ENCODE measurements at places on chromosomes 5 and 9.

DNA sequence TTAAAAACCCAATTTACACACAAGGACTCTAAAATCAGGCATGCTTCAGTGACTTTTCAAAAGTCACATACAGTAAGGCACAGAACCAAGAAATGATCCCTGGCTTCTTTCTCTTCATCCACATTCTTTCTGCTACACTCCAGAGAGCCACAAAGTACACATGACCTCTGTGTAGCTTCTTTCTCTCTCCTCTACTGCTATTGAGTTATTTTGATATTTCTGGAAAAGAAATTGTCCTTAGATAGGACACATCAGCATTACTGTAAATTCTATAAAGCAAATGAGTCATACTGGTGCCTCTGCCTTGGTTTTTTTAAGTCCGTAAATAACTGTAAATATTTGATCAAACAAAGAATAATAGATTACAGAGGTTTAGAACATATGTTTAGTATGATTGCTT, 96.3 kb downstream of the KIAA0825 start:
- no peak for DNase-seq

DNA sequence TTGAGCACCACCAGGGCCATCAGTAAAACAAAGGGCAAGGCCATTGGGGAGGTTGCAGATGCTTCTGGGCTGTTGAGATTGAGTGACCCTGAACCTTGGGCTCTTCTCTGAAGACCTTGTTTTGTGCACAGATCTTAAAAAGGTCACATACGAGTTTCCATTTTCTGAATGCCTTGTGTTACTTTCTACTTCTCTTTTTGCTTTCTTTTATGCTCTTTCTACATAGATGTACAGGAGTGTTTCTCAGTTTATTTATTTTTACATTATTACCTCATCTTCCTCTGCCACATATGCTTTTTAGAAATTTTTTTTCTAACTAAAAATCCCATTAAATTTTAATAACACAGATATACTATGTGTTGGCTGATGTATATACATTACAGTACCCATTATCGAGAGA, at the start of gene IFNA5:
IFNA5 (minus strand) TSS at position 101 of the 400 bp plus-strand sequence; CDS start at position 44, 57 bp downstream.
- DNase-seq, result no peak

DNA sequence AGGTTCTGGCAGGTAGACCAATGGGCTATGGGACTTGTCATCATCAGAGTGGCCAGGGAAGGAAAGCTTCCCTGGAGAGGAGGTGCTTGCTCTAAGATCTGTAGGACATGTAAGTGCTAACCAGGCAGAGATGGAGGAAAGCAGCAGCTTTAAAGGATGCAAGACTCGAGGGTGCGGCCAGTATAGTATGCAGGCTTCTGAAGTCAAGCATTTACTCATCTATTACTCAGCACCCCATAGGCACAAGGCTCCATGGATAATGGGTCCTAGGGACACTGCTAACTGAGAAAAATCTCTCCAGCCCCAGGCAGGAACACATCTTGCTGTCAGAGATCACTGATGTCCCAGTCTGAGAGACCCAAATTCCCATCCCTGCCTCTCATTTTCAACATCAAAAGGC, 49.7 kb downstream of the WWC1 start:
- DNase-seq, result peak; percentile 52

DNA sequence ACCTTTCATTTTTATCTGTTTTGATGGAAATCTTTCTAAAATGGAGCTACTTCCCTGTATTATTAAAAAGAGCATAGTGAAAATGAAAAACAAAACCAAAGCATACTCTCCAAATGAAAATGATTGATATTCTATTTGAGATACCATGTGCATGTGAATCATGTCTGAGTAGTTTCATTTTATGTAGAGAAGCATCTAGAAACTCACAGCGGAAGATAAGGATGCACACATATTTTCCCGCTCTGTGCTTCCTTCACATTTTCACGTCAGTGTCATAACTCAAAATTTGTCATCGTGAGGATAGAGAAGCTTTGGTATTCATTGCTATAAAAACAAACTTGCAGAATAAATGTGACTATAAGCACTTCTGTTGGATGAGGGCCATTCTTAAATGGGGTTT, 34.0 kb upstream of the CLINT1 start:
- no peak for DNase-seq

GRCh38 chr9:495739-496138, 281.1 kb downstream of the DOCK8 start:
- DNase-seq, result no peak

- no peak for DNase-seq
Measured at GRCh38 chr9:29160763-29161353, 1587.6 kb upstream of the C9orf72 start.

DNA sequence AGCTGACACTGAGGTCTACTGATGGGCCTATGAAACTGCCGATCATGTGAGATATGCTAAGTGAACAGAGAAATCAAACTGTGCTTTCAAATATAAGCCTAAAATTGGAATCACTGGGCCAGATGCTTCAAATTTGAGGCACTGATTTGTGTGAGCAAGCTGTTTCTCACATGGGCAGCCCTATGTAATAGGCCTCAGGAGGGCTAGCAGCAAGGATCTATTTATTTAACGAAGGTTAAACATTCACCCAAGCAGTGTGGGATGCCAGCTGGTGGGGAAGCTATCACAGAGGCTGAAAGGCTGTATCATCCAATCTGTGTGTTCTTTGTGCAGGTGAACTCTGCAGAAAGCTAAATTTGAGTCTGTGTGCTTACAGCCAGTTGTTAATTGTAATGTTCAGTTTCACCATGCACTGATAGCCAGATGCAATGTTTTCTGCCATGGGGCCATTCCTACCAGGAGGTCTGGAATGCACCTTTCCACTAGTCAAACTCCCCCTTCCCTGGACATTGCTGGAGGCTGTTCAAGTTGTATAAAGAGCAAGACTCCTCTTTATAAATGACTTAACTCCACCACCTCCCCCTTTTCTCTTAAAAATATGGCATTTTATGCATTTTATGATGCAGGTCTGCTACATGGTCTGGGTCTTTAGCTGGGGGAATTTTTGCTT, 228.9 kb downstream of the SH3GL2 start:
- DNase-seq, result no peak

GRCh38 chr5:95365302-95366095, 25.7 kb upstream of the FAM81B start:
- DNase-seq, result no peak

DNA sequence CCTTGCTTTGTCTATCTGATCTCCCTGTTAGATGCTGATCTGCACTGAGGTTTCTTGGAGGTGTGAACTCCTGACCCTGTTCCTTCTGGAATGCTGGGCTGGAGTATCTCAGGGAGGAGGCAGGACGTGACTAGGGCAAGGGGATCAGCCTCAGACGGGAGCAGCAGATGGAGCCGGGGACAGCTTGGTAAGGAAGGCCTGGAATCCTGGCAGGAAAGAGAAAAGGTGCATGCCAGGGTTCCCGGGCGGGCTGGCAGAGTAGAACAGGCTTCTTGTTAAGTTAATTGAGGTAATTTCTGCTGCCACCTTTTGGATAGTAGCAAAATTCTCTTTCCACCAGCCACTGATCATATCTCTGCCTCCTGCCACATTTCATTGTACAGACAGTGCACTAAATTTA, 180.9 kb downstream of the ZNF462 start:
- no peak for DNase-seq

DNA sequence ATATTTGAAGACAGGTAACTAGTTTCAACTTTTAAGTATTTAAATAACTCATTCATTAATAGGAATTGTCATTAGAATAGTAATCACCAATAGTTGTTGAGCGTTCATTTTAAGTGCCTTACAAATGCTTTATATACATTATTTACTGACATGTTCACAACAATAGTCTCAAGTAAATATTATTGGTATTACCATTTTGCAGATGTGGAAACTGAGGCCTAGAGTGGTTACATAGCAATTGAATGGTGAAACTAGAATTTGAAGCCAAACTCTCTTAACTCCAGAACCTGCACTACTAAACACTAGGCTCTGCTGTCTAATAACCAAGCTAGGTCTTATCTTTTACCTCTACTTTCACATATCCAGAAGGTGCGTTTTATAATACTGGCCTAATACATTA, 4.8 kb upstream of the HSPA9 start:
- no peak for DNase-seq

- DNase-seq, result no peak
Measured at GRCh38 chr9:113786071-113786470, 90.0 kb upstream of the ZNF618 start.

GRCh38 chr5:142465476-142465875, 140.7 kb upstream of the SPRY4 start:
- DNase-seq, result peak; percentile 36

GRCh38 chr9:27495480-27496134, 28.5 kb upstream of the IFNK start:
- no peak for DNase-seq

DNA sequence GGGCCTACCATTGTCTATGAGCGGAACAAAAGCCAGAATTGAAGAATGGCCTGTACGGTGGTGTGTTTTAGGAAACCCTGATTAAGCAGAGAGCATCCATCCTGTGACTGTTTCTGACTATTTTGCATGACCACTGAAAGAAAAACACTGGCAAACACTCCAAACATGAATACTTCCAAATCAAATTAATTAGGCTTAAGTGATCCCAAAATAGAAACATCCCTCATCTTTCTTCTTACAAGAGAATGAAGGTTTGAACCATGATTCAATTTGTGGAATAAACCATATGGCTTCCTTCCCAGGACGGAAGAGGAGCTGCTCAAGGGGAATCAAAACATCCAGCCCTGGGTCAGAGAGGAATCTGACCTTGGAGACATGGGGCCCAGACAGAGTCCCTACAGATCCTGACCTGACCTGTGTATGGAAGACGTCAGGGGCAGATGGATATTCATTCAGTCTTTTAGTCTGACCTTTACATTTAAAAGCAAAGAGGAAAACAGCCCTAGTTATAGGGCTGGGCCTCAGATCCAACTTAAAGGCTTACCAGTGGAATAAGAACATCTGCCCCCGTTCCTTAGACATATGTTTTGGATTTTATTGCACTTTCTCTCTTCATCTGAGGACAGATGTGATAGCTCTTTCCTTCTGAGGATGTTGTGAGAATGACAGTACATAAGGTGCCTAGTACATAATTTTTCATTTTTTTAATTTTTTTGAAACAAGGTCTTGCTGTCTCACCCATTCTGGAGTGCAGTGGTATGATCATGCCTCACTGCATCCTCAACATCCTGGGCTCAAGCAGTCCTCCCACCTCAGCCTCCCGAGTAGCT, 17.6 kb upstream of the RECK start:
- peak; percentile 49 for DNase-seq

DNA sequence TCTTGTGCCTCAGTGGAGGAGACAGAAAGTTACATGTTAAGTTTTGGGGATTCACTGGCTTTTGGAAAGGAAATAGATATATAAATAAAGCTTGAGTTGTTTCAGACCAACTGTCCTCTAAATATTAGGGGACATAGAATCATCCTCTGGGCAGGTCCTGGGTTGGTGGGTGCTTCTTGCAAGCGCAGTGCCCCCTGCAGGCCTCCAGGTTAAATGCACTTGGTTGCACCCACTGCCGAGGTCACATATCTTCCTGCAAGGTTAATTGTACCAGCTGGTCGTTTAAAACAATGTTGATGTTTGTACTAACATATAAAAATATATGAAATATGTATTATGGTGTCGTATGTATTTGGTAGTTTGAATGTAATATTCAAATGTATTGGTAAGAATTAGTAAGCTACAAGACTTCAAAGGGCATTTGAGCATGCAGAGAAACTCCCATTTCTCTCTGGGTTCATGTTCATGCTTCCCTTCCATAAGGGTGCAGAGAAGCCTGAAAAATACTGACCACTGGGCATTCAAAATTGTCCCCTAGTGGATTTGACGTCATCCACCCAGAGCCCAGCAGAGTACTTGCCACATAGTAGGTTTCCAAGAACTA, 87.0 kb downstream of the ZNF618 start:
- DNase-seq, result peak; percentile 72

- peak; percentile 96 for DNase-seq
Measured at GRCh38 chr5:147483961-147484707, 25.7 kb downstream of the DPYSL3 start.

DNA sequence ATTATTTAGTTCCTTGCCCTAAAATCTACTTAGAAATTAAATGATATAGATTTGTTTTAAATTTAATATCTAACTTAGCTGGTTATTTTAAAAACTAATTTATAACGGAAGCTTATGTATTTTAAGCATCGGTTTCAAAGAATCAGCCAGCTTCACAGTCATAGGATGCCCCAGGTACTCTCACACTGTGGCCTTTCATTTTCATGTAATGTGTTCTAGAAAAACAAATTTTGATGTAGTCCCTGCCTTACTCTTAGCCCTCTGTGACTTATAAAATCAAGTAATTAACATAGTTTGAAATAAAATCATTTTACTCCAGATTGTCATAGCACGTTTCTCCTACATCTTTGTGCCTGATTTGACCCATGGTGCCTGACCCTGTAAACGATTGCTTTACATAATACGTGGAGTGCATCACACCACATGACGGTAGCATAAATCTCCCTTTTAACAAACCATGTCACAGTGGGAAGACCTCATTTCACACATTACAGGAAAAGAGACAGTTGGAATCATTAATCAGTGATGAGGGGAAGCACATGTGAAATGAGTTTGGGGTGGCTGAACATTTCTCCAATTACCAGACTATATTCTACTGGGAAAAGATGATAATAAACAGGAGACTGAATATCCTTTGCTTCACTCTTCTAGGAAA, 731.5 kb upstream of the CDH9 start:
- no peak for DNase-seq

- DNase-seq, result peak; percentile 11
Measured at GRCh38 chr5:35133186-35133585, 85.4 kb upstream of the AGXT2 start.

GRCh38 chr9:33211695-33212393, 28.1 kb upstream of the SPINK4 start:
- no peak for DNase-seq

GRCh38 chr9:131436865-131437271, 43.0 kb downstream of the PRRC2B start:
- no peak for DNase-seq

DNA sequence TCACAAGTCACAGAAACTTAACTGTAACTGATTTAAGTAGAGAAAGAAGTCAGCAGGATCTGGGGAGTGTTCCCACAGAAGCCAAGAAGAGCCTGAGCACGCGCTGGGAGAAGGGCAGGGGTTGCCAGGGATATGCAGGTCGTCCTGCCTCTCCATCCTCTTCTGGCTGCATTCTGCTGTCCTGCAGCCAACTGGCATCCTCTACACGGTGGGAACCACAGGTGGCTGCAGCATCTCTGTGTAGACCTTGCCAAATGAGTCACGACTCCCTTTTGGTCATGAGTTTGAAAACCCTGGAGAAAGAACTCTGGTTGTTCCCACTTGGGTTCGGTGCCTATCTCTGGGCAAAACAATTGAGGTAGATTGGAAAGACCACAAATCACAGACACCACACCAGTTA, 38.4 kb upstream of the PCA3 start:
- DNase-seq, result no peak

- no peak for DNase-seq
Measured at GRCh38 chr9:94656200-94656599, 16.9 kb upstream of the FBP1 start.

GRCh38 chr5:126070481-126070880, 352.7 kb upstream of the GRAMD2B start:
- no peak for DNase-seq

DNA sequence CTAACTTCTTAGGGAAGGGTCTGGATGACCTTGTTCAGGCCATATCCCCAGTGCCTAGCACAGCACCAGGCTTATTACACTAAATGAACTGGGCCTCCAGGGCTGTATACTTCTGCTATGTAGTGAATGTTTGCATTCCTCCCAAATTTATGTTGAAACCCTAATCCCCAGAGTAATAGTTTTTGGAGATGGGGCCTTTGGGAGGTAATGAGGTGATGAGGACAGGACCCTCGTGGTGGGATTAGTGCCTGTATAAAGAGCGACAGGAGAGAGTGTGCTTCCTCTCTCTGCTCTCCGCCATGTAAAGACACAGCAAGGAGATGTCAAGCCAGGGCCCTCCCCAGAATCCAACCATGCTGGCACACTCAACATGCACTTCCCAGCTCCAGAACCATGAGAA, 148.3 kb downstream of the SEC61B start:
- no peak for DNase-seq

Data from HCEC 1CT (cell line).